ENCODE measurements at places on chromosomes 11 and 22.

GRCh38 chr11:68488623-68489022 lies 28.1 kb downstream of the PPP6R3 start:
- DNase-seq: no peak

DNA sequence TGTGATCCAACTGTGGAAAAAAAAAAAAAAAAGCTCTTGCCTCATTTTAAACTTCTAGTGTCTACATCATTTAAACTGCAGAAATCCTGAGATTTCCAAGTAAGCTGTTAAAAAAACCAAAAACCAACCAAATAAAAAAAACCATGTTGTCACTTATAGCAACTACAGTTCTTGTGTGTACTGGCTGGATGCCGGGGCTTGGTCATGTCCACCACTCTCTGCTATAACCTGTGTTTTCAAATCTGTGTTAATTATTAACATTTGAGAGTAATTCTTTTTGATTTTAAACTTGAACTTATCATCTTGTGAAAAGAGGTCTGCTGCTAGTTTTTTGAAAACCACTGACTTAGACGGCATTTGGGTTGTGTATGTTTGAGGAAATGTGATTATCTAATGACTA lies 32.2 kb upstream of the BID start:
- no peak for DNase-seq

- DNase-seq: no peak
Measured at GRCh38 chr11:1623716-1624115, 1.8 kb upstream of the KRTAP5-4 start.

DNA sequence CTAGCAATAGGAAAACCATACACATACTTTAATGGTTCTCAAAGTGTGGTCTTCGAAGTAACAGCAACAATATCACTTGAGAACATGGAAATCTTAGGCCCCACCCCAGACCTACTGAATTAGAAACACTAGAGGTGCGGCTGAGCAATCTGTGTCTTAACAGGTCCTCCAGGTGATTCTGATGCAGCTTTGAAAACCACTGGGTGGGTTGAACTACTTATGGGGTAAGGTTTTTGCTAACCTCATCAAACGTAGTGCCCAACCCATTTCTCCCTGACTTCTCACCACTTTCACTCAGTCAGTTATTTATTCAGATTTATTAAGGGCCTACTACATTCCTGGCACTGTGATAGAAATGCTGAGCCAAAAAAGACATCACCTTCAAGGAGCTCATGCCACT lies 3.7 kb downstream of the MPZL2 start:
- no peak for DNase-seq

GRCh38 chr22:46747646-46748045 lies 9.6 kb upstream of the CERK start:
- no peak for DNase-seq

Measured in suppressor macrophage treated with lipopolysaccharide for 4 hours (primary cell).